ENCODE measurements at places on chromosomes 3 and 15.

GRCh38 chr15:69104050-69104750 lies 56.2 kb upstream of the GLCE start:
- no peak for DNase-seq

DNA sequence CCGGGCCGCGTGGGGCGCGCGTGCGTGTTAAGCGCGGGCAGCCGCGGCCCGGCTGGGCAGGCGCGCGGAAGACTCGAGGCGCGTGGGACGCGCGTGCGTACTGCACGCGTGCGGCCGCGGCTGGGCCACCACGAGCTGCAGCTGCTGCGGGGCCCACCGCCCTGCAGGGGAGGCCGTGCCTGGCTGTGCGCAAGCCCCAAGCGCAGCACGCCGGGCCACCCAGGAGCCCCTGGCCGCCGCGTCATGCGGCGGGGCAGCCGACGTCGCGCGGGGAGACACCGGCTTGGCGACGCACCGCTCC lies 590 bp upstream of the TRIM71 start:
- DNase-seq, result no peak

GRCh38 chr3:172530101-172530561 lies 6.9 kb upstream of the TNFSF10 start:
- no peak for DNase-seq

- DNase-seq, result no peak
Observed at GRCh38 chr3:5563537-5564277, 376.2 kb downstream of the EDEM1 start.

GRCh38 chr15:32843219-32843815 lies 125.5 kb downstream of the GREM1 start:
- no peak for DNase-seq

DNA sequence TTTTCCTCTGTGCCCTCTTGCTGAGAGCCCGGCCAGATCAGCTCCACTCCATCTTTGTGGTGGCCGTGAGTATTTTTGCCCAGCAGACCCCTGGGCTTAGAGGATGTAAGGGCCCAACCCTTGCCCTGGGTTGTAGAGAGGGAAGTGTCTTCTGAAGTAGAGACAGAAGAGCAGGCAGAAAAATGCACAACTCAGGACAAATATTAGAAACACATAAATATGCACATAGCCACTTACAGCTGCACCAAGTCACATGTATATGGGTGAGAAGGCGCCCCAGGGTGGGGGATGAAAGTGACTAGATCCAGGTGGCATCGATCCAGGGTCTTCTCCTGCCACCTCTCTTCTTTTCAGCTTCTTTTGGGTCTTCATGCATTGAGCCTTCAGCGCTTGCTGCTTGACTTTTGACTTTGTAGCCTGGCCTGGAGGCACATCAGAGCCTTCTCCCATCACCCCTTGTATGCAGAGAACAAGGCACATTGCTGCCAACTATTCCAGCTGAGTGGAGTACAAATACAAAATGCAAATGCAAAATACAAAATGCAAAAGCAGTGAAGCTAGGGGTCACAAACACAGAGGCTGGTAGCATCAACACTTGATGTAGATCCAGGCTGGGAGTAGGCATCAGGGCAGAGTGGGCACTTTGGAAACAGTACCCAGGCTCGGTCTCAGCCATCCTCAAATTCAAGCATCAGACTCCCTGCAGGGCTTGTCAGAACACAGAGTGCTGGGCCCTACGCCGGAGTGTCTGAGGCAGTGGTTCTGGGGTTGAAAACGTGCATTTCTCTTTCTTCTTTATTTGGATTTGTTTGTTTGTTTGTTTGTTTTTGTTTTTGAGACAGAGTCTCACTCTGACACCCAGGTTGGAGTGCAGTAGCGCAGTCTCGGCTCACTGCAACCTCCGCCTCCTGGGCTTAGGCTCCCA lies 133.0 kb downstream of the ASB7 start:
- no peak for DNase-seq

GRCh38 chr15:50116477-50116876 lies 2.6 kb downstream of the ATP8B4 start:
- no peak for DNase-seq

- DNase-seq, result no peak
Observed at GRCh38 chr15:82066455-82066854, 20.6 kb upstream of the MEX3B start.

- no peak for DNase-seq
Observed at GRCh38 chr3:12759693-12760565, 870 bp upstream of the TMEM40 start.

- DNase-seq, result no peak
Observed at GRCh38 chr3:188199386-188199785, 45.4 kb downstream of the LPP start.
